Smooth muscle cell of bladder (primary cell): ENCODE measurements at places on chromosomes 6 and 20. TPM values are rescaled to one million over a fixed set of nuclear protein-coding genes. Genes with fewer than 3 reads are reported as not detected.

The SLC24A3 gene
- total RNA-seq = 1.6 and 2.4 TPM in 2 replicates

The CLPSL2 gene
- not detected in 2 replicates for total RNA-seq

The ESF1 gene
- 10.2 and 17.0 TPM in 2 replicates for total RNA-seq

The OSBPL2 gene
- total RNA-seq = 31.0 and 38.8 TPM in 2 replicates

The PGC gene
- total RNA-seq = not detected in 2 replicates

The UNC5CL gene
- under 0.01 and 0.09 TPM in 2 replicates for total RNA-seq

The WFDC13 gene
- not detected in 2 replicates for total RNA-seq

The DNMT3B gene
- total RNA-seq = 0.85 and 1.0 TPM in 2 replicates

The NKX2-2 gene
- not detected in 2 replicates for total RNA-seq

The HIVEP1 gene
- 9.2 and 11.2 TPM in 2 replicates for total RNA-seq

The ELOVL4 gene
- 4.7 and 5.6 TPM in 2 replicates for total RNA-seq

The IL17F gene
- not detected in 2 replicates for total RNA-seq

The CD83 gene
- total RNA-seq = 0.57 and 0.92 TPM in 2 replicates

The MCM9 gene
- 7.7 and 7.8 TPM in 2 replicates for total RNA-seq

The SIGLEC1 gene
- total RNA-seq = under 0.01 TPM in 1 of 2 replicates, not detected in the other

The PLCB4 gene
- 1.9 and 2.0 TPM in 2 replicates for total RNA-seq

The DXO gene
- 11.4 and 12.5 TPM in 2 replicates for total RNA-seq

The PTCRA gene
- not detected in 2 replicates for total RNA-seq

The GPX5 gene
- total RNA-seq = not detected in 2 replicates

The MDFI gene
- 0.55 TPM in 1 of 2 replicates, not detected in the other for total RNA-seq
